ENCODE measurements at places on chromosomes 16 and 17.

DNA sequence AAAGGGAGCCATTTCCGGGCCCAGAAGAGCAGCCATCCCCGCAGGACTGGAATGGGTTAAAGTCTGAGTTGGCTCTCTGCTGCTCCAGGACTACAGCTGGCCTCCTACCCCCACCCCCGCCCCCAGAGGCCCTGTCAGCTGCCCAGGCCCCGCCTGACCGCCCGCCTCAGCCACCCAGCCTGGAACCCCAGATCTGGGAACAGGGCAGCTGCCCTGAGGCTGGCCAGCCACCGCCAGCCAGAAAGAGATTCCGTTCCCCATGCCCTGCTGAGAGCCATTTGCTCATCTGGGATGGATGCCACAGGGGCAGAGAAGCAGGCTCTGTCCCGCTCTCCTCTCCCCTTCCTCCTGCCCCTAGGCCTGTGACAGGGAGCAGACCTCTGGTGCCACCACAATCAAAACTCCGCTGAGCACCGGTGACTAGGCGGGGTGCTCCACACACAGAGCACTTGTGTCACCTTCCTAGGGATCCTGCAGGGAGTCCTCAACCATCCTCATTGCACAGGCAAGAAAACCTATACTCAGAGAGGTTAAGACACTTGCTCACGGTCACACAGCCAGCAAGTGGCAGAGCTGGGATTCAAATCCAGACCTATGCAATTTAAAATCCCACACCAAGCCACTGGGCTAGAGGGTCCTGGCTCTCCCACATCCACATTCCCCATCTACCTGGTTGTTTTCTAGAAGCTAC lies 44.1 kb downstream of the ZNF423 start:
- DNase-seq = no peak

DNA sequence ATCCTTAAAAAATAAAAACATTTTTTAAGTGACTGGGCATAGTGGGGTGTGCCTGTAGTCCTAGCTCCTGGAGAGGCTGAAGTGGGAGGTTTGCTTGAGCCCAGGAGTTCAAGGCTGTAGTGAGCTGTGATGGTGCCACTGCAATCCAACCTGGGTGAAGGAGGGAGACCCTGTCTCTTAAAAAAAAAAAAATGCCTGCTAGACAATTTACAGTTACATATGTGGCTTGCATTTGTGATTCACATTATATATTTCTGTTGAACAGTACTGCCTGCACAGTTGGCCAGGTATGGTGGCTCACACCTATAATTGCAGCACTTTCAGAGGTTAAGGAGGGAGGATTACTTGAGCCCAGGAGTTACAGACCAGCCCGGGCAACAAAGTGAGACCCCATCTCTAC lies 23.4 kb downstream of the CBFB start:
- no peak for DNase-seq

DNA sequence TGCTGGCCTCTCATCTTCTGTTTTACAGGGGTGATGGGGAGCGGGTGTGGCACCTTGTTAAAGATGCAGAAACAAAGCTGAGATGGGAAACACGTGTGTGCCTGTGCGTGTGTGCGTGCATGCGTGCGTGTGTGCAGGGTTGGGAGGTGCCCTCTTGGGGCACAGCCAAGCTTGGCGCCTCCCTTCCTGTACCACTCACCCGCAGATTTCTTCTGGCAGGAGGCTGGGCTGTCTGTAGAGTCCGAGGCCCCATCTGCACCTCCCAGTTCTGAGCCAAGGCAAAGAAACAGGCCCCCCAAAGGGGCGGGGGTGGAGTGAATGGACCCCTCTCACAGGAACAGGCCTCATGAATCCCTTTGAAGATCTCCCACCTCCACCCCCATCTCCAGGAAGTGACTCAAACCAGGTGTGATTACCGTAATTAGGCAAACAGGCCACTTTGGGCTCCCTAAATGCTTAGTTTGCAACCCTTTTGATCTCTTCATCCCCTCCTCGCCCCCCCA lies 20.9 kb downstream of the TNS4 start:
- peak; percentile 90 for DNase-seq

DNA sequence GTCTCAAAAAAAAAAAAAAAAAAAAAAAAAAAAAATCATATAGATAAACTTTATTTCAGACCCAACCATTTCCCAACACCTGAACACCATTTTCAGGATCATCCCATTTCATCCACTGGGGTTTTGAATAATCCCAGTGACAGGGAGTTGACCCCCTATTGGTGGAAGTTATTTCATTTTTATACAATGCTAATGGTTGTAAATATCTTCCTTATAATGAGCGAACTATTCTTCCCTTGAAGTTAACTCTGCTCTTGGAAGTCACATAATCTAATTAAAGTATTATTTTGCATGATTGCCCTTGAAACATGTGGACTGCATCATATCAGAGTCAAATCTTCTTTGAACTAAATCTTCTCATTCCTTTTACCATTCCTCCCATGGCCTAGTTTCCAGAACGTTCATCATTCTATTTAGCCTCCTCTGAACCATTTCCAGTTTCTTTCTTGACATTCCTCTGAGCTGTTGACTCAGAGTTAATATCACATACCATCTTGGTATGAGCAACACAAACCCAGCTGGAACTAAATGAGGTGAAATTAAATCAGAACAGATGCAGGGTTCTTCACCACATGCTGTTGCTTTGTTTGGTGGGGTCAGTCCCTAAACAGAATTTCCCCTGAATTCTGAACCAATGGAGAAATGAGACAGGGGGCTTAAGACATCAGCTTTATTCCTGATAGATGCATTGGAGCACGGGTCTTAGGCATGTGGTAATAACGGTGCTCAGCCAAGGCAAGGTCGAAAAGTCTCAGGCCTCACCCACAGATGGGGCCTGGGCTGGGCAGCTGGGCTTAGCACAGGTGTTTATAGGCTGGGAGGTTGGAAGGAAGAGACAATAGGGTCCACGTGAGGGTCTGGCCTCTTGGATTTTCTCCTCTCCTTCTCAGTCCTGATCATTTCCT lies 8.9 kb downstream of the HSD17B2 start:
- DNase-seq = no peak

DNA sequence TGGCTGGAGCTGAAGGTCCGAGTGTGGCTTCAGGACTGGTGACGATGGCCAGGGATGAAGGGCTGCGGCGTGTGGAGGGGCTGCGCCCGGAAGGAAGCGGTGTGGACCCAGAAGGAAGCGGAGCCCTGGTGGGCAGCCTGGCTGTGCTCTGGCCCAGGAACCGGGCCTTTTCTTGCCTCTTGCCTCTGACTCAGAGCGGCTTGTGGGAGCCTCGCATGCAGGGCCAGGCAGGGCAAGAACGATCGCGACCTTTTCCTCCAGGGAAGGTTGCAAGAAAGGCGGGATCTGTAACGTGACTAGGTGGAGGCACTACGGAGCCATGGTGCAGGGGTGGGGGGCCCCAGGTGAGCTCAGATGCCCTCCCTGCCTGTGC lies 78.0 kb downstream of the JPH3 start:
- DNase-seq = no peak

GRCh38 chr17:29733166-29733565 lies 110.5 kb upstream of the CORO6 start:
- no peak for DNase-seq

DNA sequence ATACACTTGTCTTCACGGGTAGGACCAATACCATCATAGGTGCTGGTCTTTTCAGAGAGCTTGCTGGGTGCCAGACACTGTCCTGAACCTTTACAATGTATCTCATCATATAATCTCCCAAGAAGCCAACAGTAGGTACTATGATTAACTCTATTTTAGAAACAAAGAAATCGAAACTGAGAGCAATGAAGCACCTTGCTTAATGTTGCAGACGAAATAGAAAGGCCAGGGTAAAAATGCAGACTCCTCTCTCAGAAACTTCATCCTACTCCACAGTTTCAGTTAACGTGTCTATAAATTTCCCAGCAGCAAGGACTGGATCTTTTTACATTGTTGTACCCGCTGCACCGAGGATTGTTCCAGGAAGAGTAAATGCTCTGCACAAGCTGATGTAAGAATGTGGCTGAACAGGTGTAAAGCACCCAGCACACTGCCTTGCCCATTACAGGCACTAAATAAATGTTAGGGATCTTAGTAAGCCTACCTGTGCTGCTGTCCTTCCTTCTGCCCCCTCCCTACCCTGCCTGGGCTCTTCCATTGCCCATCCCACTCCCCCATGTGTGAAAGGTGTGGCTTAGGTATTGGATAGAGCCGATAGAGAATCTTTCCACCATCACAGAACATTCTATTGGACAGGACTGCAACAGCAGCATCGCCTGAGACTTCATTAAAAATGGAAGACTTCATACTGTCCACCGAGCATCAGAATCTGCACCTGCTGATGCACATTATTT lies 476.7 kb downstream of the SOX9 start:
- no peak for DNase-seq

GRCh38 chr17:31594416-31594815 lies 202.9 kb downstream of the RAB11FIP4 start:
- no peak for DNase-seq

GRCh38 chr17:47999582-47999981 lies 28.7 kb downstream of the CDK5RAP3 start:
- no peak for DNase-seq

DNA sequence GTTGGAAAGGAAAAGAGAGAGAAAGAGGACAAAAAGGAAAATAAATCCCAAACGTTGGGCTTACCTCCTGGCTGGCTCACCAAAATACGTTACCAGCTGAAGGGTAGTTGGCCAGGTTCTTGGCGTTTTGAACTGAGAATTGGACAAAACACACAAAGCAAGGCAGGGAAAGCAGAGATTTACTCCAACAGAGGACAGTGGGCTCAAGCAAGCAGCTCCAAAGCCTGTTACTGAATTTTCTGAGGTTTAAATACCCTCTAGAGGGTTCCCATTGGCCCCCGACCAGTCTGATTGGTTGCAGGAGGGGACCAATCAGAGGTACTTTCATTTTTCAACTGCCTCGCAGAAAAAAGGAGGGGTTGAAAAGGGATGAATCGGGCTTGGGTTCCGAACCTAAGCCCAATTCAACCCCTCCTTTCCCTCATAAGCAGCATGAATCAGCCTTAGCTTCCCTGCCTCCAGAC lies 55.6 kb upstream of the ALOX12 start:
- DNase-seq = no peak

DNA sequence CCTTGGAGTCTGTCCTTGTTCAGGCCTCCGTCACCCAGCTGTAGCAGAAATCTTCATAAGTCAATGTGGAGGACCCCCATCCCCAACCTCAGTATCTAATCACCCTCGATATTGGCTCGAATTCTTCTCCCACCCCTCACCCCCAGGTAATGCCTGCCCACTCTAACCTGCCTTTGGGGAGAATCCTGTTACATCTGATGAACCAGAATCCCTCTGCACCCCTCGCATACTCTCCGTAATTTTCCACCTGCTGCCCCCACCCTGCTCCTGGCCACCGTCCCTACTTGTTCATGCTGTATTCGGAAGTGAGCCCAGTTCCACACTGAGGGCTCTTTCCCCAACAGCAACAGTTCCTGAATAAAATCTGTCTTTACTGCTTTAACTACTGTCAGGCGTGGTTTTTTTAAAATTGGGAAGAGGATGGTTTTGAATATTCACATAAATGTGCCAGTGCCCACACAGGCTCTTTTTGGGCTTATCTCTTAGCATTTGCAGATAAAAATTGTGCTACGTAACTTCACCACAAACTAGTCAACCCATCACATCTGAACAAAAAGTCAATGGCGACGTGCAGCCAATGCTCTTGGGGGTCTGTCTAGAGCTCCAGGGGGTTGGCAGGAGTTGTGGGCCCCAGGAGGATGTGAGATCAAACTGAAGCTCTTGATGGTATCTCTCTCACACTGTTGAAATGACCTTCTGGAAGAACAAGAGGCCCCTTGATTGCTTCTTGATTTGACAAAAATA lies 73.7 kb downstream of the NETO2 start:
- DNase-seq = no peak

DNA sequence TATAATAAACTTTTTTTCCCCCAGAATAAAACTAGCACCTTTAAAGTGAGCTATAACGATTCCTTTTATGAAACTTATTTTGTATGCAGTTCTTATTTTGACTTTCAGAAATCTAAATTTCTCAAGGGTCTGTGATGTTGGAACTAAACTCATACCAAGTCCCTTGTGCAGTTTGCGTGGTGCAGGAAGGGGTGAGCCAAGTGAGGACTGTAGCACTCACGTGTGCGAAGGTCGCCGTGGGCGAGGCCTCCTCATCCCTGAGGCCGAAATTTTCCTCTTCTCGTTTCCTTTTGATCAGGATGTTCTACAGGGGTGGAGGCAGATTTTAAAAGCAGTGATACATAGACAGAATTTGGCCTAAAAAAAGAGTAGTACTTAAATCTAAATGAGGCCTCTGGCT lies 73.7 kb downstream of the RPTOR start:
- DNase-seq = no peak

DNA sequence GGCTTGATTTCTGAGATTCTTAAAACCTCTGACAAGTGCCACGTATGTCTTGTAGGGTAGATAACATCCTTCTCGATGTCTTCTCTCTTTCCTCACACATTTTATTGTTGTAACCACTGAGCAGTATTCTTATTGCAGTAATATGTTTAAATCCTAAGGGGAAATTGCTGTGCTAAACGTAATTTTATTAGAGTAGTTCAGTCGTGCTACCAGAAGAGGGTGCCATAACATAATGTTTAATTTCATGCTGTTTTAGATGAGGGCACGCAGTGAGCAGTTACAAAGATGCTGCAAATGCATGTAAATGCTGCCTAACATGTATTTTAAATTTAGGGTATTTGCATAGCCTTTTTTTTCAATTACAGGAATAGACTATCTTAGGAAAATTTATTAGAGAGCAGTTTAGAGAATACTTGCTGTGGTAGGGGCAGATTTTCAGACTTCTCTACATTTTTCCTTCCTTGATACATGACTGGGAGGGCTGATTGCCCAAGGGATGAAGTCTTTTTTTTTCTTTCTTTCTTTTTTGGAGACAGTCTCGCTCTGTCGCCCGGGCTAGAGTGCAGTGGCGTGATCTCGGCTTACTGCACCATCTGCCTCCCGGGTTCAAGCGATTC lies 51.7 kb downstream of the GAN start:
- no peak for DNase-seq

GRCh38 chr16:8576141-8577004 lies 13.9 kb downstream of the TMEM114 start:
- DNase-seq = no peak

GRCh38 chr16:3147046-3147756 lies 12.4 kb downstream of the ZNF213 start:
- no peak for DNase-seq
